ENCODE measurements at places on chromosomes 3 and 15. TPM values are rescaled to one million over a fixed set of nuclear protein-coding genes. Genes with fewer than 3 reads are reported as not detected.

DNA sequence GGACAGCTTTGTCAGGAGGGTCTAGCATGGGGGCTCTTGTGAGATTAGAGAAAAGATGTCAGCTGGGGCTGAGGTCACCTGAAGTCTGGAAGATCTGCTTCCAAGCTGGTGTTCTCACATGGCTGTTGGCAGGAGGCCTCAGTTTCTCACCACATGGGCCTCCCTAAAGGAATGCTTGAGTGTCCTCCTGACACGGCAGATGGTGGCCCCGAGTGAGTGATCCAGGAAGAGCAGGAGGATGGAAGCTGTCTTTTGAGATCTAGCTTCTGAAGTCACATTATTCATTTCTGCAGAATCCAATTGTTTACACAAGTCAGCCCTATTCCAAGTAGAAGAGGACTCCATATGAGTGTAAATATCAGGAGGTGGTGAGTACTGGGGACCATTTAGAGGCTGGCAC lies 344.0 kb upstream of the PROK2 start:
- no peak for DNase-seq

DNA sequence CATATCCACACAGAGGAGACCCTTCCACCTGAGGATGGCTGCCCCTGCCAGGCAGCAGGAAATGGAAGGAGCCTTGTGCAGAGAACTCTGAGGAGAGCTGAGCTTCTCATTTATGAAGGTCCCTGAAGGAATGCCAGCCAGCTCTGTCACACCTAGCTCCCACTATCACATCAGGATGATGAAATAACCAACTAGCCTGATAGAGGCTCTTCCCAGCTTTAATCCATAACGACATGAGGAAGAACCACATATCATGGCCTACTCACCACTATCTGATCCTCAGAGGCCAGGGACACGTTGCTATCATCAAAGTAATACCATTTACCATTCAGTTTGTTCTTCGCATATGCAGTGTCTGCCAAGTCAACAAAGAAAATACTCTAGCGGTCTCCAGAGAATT lies 1.5 kb upstream of the C3orf62 start:
- DNase-seq: no peak

GRCh38 chr3:60238550-60238949 lies 1012.7 kb downstream of the FHIT start:
- no peak for DNase-seq

LRRC31 gene
- 0.91 TPM for total RNA-seq

Data from prostate gland (tissue), 2 donors.